ENCODE measurements at places on chromosomes 5 and 9.

DNA sequence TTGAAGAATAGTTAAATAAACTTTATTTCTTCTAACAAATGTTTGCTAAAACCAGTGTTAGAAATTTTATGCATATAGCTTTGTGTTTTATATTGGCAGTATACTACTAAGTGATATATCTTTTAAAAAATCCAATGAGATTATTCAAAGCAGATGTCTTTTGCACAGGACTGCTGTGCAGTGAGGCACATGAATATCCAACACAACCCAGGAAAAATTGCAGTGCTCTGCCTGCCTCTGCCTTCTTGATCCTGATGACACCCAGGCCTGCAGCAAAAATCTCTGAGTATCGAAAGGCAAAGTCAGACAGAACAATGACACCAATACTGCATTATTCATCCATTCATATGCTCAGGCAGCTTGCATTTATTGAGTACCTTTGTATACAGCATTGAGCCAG lies 1076.5 kb upstream of the ARRDC3 start:
- no peak overlapping the region for H3K4me3 ChIP-seq
- H3K27me3 ChIP-seq = no peaks in the 10 kb centered on the region
- no peak overlapping the region for H3K27ac ChIP-seq
- H3K36me3 ChIP-seq = no peaks in the 10 kb centered on the region

DNA sequence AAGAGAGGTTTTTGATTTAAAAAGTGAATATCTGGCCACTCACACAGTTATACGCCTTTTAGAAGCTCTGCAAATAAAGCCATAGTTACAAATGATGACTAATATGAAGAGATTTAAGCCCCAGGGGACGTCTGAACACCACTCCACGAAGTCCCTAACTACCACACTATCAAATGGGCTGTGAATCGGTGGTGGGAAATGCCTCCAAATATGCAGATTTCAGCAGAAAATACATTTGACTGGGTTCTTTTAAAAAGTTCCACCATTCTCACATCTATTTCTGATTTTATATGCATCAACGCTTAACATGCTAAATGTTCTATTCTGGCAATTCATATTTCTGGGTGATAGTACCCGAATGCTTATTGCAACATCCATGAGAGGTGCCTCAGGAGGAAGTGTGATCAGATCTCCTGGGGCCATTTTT lies 22.5 kb downstream of the TICAM2 start:
- H3K4me3 ChIP-seq = no peak overlapping the region
- peaks cover 23% of the 10 kb centered on the region for H3K4me1 ChIP-seq
- no peaks in the 10 kb centered on the region for H3K27me3 ChIP-seq
- H3K36me3 ChIP-seq = no peaks in the 10 kb centered on the region

- H3K36me3 ChIP-seq = no peaks in the 10 kb centered on the region
- H3K27me3 ChIP-seq = no peaks in the 10 kb centered on the region
- H3K4me1 ChIP-seq = no peaks in the 10 kb centered on the region
- no peak for DNase-seq
These were observed 3.3 kb downstream of the NR5A1 start for GRCh38 chr9:124503713-124504529.

DNA sequence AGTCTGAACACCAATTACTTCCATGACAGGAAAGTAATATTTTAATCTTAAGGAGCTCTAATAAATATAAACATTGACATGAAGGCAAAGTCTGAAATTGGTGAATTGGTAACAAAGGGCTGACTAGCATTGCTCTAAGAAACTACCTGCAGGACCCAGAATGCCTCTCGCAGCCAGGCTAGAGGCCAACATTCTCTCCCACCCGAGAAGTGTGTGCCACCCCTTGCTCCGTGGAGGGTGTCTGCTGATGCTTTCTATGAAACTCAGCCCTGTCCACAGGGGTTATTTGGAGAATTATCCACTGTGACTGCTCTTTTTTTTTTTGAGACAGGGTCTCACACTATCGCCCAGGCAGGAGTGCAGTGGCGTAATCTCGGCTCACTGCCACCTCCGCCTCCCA lies 81.4 kb downstream of the USP20 start:
- no peaks in the 10 kb centered on the region for H3K27me3 ChIP-seq
- H3K36me3 ChIP-seq = peaks cover 25% of the 10 kb centered on the region
- H3K27ac ChIP-seq = no peak overlapping the region
- H3K4me3 ChIP-seq = no peak overlapping the region
- no peaks in the 10 kb centered on the region for H3K4me1 ChIP-seq
- no peak for DNase-seq

GRCh38 chr5:176816791-176817347 lies 6.5 kb downstream of the UNC5A start:
- H3K27ac ChIP-seq = no peak overlapping the region
- no peaks in the 10 kb centered on the region for H3K36me3 ChIP-seq
- no peak overlapping the region for H3K4me3 ChIP-seq
- no peak for DNase-seq

DNA sequence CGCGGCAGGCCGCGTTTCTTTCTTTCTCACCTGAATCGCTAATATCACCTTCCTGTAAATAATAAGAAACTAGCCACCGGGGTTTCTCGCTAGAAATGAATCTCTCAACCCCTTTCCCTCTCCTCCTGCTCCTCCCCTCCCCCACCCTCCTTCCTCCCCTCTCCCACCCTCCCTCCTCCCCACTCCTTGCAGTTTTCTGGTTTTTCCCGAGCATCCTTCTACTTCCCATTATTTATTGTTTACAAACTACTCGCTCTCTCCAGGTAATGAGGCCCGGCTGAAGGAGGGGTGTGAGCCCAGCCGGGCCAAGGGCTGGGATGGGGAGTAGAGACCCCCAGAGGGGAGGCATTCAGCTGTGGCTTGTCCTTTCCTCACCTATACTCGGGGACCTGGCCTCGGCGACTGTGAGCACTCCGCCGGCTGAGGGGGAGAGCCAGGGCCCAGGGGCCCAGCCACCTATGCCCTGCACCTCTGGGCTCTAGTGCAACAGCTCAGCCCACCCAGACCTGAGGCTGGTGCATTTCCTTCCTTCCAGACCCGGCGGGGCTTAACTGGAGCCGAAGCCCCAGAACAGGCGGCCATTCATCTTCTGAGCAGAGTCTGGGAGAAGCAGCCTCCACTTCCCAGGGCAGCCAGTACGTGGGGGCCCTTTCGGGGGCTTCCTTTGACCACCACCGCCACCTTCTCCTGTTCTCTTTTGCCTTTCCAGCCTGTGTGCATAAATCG lies 2.1 kb upstream of the IRX4 start:
- no peak overlapping the region for H3K27ac ChIP-seq
- DNase-seq = no peak
- H3K36me3 ChIP-seq = no peaks in the 10 kb centered on the region
- no peaks in the 10 kb centered on the region for H3K4me1 ChIP-seq
- H3K4me3 ChIP-seq = no peak overlapping the region
- no peaks in the 10 kb centered on the region for H3K27me3 ChIP-seq

DNA sequence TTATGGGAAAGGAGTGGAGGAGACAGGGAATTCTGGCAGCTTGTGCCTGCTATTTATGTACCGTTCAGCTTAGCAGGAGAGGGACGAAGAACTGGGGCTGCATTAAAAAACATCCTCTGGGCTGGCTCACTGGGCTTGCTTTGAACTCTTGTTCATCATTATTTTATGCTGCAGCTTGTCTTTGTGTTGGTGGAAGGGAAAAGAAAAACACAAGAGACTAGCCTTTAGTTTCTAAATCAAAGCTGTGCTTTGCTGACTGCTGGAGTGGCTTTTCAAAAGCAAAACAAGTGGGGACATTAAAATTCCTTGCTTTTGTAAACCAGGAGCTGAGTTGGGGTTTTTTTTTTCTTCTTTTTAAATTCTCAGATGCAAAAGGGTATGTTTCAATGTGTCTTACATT lies 5.9 kb upstream of the RGMB start:
- H3K4me3 ChIP-seq = no peak overlapping the region
- no peaks in the 10 kb centered on the region for H3K27me3 ChIP-seq
- DNase-seq = no peak
- peaks cover 3% of the 10 kb centered on the region for H3K4me1 ChIP-seq
- H3K36me3 ChIP-seq = no peaks in the 10 kb centered on the region

- H3K4me1 ChIP-seq = peaks cover 4% of the 10 kb centered on the region
- H3K4me3 ChIP-seq = no peak overlapping the region
These were observed 11.7 kb upstream of the IRF1 start for GRCh38 chr5:132501961-132502931.

GRCh38 chr9:8863886-8864544 lies 1064.4 kb upstream of the DMAC1 start:
- H3K4me1 ChIP-seq = no peaks in the 10 kb centered on the region
- no peak overlapping the region for H3K27ac ChIP-seq
- H3K36me3 ChIP-seq = no peaks in the 10 kb centered on the region
- no peak overlapping the region for H3K4me3 ChIP-seq
- H3K27me3 ChIP-seq = no peaks in the 10 kb centered on the region
- no peak for DNase-seq

GRCh38 chr5:170405817-170406216 lies 16.6 kb upstream of the KCNMB1 start:
- H3K27ac ChIP-seq = no peak overlapping the region
- no peaks in the 10 kb centered on the region for H3K27me3 ChIP-seq
- peaks cover 16% of the 10 kb centered on the region for H3K4me1 ChIP-seq
- no peak overlapping the region for H3K4me3 ChIP-seq
- no peaks in the 10 kb centered on the region for H3K36me3 ChIP-seq

GRCh38 chr9:127629468-127630081 lies 17.5 kb downstream of the STXBP1 start:
- H3K4me3 ChIP-seq = no peak overlapping the region
- no peaks in the 10 kb centered on the region for H3K36me3 ChIP-seq
- H3K27ac ChIP-seq = no peak overlapping the region
- DNase-seq = no peak
- H3K4me1 ChIP-seq = no peaks in the 10 kb centered on the region

GRCh38 chr9:14232111-14232510 lies 81.8 kb downstream of the NFIB start:
- H3K36me3 ChIP-seq = no peaks in the 10 kb centered on the region
- no peaks in the 10 kb centered on the region for H3K4me1 ChIP-seq
- H3K27me3 ChIP-seq = no peaks in the 10 kb centered on the region
- no peak overlapping the region for H3K27ac ChIP-seq
- no peak for DNase-seq

DNA sequence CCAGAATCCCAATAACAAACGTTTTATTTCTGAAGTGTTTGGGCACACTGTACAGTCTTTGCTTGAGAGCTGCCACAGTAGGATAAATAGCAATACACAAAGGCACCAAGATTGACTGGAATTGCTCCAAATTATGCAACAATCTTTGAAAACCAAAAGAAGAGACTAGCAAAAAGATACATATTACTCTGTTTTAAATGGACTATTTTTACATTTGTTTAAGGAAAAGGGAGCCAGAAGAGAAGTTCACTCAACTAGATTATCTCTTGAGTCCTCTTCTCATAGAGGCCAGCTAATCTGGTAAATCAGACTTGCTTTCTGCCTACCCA lies 385.0 kb upstream of the SLC30A5 start:
- no peak overlapping the region for H3K4me3 ChIP-seq
- peaks cover 4% of the 10 kb centered on the region for H3K4me1 ChIP-seq
- peaks cover 3% of the 10 kb centered on the region for H3K27me3 ChIP-seq
- no peak for DNase-seq
- H3K27ac ChIP-seq = no peak overlapping the region

- H3K27ac ChIP-seq = no peak overlapping the region
- no peaks in the 10 kb centered on the region for H3K4me1 ChIP-seq
- no peaks in the 10 kb centered on the region for H3K27me3 ChIP-seq
- no peak for DNase-seq
- H3K4me3 ChIP-seq = no peak overlapping the region
- H3K36me3 ChIP-seq = no peaks in the 10 kb centered on the region
These were observed 106.5 kb upstream of the OTULINL start for GRCh38 chr5:14475045-14475444.

DNA sequence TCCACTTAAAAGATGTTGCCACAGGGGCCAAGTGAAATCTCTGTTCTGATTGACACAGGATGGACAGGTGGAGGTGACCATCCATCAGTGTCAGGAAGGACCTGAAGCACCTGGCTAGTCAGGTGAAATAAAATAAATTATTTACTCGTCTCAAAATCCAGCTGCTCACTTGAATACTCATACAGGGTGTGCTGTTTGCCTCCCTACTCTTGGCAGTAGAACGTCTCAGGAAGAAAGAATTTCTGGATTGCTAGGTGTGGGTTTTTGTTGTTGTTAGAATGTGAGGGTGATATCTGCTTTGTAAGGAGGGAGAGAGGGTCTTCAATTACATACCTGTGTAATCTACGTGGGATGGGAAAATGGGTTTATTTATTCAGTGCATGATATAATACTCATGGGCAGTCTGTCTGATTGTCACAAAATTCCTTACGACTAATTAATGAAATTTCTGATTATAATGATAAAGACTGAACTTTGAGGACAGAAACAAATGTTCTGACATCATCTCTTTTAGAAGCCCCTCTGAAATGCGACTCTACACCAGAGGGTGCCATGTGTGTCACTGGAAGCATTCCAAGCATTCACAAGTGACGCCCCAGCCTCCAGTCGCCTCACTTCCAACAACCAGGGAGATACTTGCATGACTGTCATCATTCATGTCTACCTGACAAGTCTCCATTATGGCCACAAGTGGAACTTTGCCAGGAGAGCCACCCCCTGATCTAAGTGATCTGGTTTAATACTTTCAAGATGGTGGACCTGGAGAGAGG lies 218.4 kb downstream of the GAPVD1 start:
- H3K27ac ChIP-seq = no peak overlapping the region
- H3K4me1 ChIP-seq = no peaks in the 10 kb centered on the region
- DNase-seq = no peak
- H3K36me3 ChIP-seq = no peaks in the 10 kb centered on the region
- H3K4me3 ChIP-seq = no peak overlapping the region

Data from Karpas-422 (cell line).